NCI-H1436 (cell line): ENCODE measurements at places on chromosomes 3 and 15.
A peak's percentile ranks its signal among the peaks of the same experiment; 100 is the strongest.

GRCh38 chr15:78059110-78059839 is 18.2 kb downstream of the TBC1D2B start:
- no peak for DNase-seq

GRCh38 chr15:72722071-72722696 is 36.2 kb downstream of the BBS4 start:
- DNase-seq, result peak; percentile 36

- DNase-seq, result no peak
Observed at GRCh38 chr3:156898296-156898880, 72.2 kb downstream of the LEKR1 start.

- no peak for DNase-seq
Observed at GRCh38 chr15:94411846-94412245, 180.5 kb downstream of the MCTP2 start.

DNA sequence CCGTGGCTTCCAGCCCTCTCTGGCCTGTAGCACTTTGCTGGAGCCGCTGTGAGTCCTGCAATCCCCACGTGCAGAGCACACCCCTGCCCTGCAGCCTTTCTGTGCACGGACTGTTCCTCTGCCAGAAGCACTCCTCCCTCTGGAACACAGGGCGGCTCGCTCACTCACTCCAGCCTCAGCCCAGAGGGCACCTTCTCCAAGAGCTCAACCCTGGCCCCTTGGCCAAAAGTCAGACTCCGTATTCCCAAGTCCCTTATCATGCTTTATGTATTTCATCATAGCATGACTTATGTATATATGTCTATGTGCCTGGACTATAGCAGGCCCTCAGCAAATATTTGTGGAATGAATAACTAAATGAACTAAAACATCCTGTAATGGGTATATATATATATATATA is 63.2 kb downstream of the ASB7 start:
- no peak for DNase-seq

DNA sequence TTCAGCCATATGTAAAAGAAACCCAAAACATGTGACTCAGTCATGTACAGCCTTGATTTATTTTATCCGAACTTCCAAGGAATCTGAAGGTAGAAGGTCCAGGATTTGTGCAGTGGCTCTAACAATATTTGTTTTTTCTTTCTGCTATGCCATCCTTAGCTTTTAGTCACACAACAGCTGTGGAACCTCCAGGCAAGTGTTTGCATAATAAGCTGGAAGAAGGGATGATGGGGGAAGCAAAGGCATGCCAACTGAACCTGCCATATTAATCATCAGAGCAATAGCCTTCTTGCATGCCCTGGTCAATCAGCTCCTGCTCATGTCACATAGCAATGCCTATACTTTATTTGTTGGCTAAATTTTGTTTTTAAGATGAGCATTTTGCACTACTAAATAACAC is 444.7 kb upstream of the ARPP21 start:
- DNase-seq, result no peak

- DNase-seq, result no peak
Observed at GRCh38 chr3:102085431-102086176, 236.3 kb downstream of the NFKBIZ start.
